ENCODE measurements at places on chromosomes 16 and 17. TPM values are rescaled to one million over a fixed set of nuclear protein-coding genes. Genes with fewer than 3 reads are reported as not detected.

Gene CHST4
- total RNA-seq = not detected

GRCh38 chr16:75929046-75929445 lies 202.8 kb upstream of the CPHXL start:
- DNase-seq = no peak

DNA sequence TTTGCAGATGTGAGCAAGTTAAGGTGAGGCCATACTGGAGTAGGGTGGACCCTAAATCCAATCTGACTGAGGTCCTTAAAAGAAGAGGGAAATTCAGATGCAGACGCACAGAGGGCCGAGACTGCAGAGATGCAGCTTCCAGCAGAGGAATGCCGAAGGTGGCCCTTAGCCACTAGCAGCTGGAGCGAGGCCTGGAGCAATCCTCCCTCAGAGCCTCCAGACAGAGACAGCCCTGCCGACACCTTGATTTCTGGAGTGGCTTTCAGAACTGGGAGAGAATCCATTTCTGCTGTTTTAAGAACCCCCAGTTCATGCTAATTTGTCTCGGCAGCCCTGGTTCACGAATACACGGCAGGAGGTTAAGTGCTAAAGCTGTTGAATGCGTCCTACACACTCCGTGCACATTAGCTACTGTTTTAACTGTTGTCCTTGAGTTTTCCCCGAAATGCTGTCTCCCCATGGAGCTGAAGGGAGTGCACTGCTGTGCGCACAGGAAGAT lies 135.5 kb downstream of the IRF8 start:
- no peak for DNase-seq

GRCh38 chr17:64004218-64004770 lies 6.1 kb downstream of the PRR29 start:
- no peak for DNase-seq

DNA sequence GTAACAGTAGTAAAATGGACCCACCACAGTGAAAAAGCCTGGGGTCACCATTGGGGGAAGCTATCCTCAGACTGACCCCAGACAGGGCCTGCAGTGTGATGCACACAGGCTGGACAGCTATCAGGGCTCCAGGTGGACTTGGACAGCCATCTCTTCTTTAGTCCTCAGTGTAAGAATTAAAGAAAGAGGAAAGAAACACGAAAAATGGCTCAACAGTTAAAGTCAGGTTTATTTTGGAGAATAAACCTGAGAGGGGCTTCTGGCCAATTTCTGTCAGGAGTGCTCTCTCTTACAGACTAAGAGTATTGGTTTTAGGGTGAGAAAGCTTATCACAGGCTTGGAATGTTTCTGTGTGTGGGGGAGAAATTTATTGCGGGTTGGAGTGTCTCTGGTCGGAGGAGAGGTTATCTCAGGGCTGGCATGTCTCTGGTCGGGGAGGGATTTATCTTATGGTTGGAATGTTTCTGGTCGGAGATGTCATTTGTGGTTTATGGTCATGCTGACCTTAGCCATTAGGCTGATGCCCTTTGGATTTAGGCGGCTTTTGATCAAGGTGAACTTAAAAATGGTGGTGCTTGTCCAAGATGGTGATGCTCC lies 10.8 kb upstream of the B4GALNT2 start:
- DNase-seq = no peak

GRCh38 chr16:60127196-60127595 lies 1393.1 kb upstream of the GOT2 start:
- DNase-seq = no peak

- no peak for DNase-seq
Measured at GRCh38 chr17:14094676-14095601, 25.6 kb downstream of the COX10 start.

DNA sequence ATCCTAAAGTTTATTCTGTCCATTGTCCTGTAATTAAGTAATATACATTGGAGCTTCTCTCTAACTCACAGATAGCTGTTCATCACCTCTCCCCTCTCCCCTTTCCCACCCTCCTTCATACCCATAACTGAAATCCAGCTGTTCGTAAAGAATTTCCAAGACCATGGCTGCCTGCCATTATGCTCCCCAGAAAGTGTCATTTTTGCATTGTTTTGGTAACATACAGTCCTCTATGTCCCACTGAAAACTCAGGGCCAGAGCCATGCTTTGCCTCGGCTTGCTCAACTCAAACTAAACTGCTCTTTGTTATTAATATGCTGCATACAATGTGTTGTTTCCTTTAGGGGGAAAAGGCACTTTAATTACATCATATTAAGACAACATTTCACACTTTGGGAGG lies 132.0 kb downstream of the MRTFB start:
- no peak for DNase-seq

DNA sequence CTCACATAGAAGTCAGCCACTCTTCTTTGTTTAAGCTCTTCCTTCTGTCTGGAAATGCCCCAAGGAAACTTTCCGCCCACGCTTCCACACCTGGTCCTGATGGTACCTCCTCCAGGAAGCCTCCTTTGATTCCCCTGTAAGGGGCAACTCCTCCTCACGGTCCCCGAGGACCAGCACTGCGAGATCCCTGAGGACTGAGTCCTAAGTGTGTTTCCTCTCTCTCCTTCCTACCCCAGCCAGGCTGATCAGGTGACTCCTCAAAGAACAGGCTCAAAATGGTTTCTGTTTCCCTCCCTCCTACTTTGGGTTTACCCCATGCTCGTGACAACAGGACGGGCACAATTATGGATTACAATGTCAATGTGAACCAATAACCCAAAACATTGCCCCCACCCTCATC lies 63.0 kb upstream of the MED9 start:
- DNase-seq = no peak

DNA sequence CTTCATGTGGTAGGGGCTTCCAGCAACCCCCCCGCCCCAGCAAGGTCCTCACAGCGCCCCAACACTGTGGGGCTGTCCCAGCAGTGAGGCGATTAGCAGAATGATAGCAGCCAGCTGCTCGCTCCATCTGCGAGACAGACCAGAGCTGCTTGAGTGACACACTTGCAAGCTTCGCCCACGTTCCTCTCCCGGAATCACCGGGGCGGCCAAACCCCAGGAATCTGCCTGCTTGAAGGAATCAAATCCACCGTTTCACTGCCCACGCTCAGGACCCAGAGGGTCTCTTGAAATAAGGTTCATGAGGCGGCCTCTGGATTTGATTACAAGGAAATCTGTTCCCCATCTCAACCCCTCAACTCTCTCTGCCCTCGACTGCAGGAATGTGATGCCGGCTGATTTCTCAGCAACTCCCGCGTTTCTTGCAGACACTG lies 356.0 kb downstream of the C16orf95 start:
- DNase-seq = no peak

- no peak for DNase-seq
Measured at GRCh38 chr16:62661435-62661834, 625.2 kb upstream of the CDH8 start.

DNA sequence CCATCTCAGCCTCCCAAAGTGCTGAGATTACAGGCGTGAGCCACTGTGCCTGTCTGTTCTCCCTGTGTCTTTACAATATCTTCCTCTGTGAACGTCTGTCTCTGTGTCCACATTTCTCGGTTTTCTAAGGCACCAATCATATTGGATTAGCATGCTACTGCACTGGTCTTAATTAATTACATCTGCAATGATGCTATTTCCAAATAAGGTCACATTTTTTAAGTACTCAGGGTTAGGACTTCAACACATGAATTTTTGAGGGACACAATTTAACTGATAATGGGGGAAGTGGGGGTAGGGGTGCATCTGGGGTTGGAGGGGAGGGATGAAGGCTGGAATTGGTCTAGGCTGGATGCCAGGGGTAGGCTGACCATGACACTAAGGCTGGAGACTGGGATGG lies 102.6 kb downstream of the N4BP1 start:
- DNase-seq = no peak

DNA sequence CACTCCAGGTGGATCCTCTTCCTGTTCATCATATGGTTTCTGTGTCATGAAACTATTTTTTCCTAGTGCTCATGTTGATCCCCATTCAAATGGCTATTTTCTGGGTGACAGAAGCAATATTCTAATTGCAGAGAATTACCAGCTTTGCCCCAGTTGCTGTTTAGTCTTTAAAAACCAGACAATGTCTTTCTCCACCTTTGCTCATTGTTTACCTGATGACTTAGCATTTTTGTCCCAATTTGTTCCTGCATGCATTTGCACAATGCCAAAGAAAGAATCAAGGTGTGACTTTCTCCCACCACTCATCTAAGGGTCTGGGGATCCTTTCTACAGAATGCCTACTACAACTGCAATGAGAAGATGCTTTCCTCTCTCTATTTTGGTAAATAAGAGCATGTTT lies 439.9 kb upstream of the MAF start:
- DNase-seq = no peak

GRCh38 chr17:5715478-5715877 lies 131.2 kb upstream of the NLRP1 start:
- no peak for DNase-seq
